Gastrocnemius medialis (tissue), 4 donors: ENCODE measurements at places on chromosomes 5 and 9. TPM values are rescaled to one million over a fixed set of nuclear protein-coding genes. Genes with fewer than 3 reads are reported as not detected.

- no peaks in the 10 kb centered on the region for H3K36me3 ChIP-seq
- DNase-seq = no peak
- H3K4me1 ChIP-seq = no peaks in the 10 kb centered on the region
- no peak overlapping the region for H3K27ac ChIP-seq
- no peak overlapping the region for H3K4me3 ChIP-seq
- peaks cover 13% of the 10 kb centered on the region for H3K27me3 ChIP-seq
These were observed 85.0 kb upstream of the COL5A1 start for GRCh38 chr9:134556531-134557068.

The FAM169A gene
- total RNA-seq = not detected

The RAB3C gene
- 0.03 TPM for total RNA-seq

DNA sequence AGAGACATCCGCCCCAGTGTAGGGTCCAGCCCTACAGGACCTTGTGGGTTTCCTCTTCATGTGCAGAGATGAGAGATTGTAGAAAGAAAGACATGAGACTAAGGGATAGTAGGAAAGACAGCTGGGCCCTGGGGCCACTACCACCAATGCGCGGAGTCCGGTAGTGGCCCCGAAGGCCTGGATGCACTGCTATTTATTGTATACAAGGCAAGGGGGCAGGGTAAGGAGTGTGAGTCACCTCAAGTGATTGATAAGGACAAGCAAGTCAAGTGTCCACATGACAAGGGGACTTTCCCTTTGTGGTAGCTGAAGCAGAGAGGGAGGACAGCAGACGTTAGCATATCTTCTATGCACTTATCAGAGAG, 6.2 kb upstream of the TMEM141 start:
- peaks cover 1% of the 10 kb centered on the region for H3K4me1 ChIP-seq
- no peak overlapping the region for H3K4me3 ChIP-seq
- no peaks in the 10 kb centered on the region for H3K27me3 ChIP-seq
- no peak overlapping the region for H3K27ac ChIP-seq
- no peak for DNase-seq

GRCh38 chr9:70003901-70004714, 39.5 kb upstream of the MAMDC2 start:
- H3K27me3 ChIP-seq = no peaks in the 10 kb centered on the region
- H3K36me3 ChIP-seq = no peaks in the 10 kb centered on the region
- H3K4me1 ChIP-seq = no peaks in the 10 kb centered on the region
- no peak overlapping the region for H3K4me3 ChIP-seq
- DNase-seq = no peak

GRCh38 chr5:13660072-13660471, 284.4 kb downstream of the DNAH5 start:
- H3K27ac ChIP-seq = no peak overlapping the region
- no peak overlapping the region for H3K4me3 ChIP-seq
- H3K27me3 ChIP-seq = no peaks in the 10 kb centered on the region
- H3K36me3 ChIP-seq = no peaks in the 10 kb centered on the region

GRCh38 chr9:81123526-81123925, 565.8 kb downstream of the TLE1 start:
- H3K36me3 ChIP-seq = no peaks in the 10 kb centered on the region
- no peaks in the 10 kb centered on the region for H3K4me1 ChIP-seq
- no peaks in the 10 kb centered on the region for H3K27me3 ChIP-seq
- no peak for DNase-seq

DNA sequence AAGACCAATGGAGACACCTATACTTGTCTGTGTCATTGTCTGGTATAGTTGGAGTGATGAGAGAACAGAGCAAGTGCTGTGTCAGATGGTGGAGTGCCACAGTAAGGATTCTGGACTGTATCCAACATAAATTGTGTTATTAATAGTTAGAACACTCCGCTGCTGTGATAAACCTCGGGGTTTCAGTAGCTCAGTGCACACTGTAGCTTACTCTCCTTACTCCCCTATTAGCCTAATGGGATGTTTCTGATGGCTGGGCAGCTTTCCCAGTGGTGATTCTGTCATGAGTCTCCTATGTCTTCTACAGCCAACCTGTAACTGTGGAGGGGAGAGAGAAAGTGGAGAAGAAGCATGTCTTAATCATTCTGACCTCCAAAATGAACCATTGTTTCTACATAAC, 127.6 kb upstream of the PTCH1 start:
- no peaks in the 10 kb centered on the region for H3K27me3 ChIP-seq
- H3K4me3 ChIP-seq = no peak overlapping the region
- no peaks in the 10 kb centered on the region for H3K4me1 ChIP-seq
- H3K36me3 ChIP-seq = no peaks in the 10 kb centered on the region
